Stimulated activated CD4-positive, alpha-beta T cell treated with anti-CD3 and anti-CD28 coated beads, Interleukin-4, amount 100 ng/mL, for 48 hours (primary cell): ENCODE measurements at places on chromosomes 3 and 15.

- no peak for DNase-seq
Observed at GRCh38 chr3:69755795-69756194, 16.5 kb downstream of the MITF start.

DNA sequence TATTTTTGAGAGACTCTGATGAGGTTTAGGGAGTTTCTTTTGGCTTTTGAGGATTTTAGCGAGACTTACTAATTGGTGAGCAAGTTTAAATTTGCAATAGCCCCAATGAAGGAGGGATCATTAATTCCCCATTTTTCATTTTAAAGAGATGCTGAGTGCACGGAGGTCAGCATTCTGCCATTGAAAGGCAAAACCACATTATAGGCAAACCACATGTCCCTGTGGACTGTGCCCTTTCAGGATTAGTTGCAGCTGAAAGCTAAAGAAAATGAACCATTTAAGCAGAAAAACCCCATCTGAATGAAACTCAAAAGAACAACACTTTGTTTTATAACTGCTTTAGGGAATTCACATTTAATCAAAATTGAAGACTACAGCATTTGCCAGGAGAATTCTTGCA is 246.5 kb downstream of the PDZRN3 start:
- no peak for DNase-seq

GRCh38 chr3:48440590-48440958 is 517 bp downstream of the TMA7 start:
- DNase-seq: no peak

- no peak for DNase-seq
Observed at GRCh38 chr3:174767406-174767805, 91.7 kb upstream of the NAALADL2 start.

GRCh38 chr15:65362491-65362890 is 15.3 kb downstream of the IGDCC3 start:
- no peak for DNase-seq

DNA sequence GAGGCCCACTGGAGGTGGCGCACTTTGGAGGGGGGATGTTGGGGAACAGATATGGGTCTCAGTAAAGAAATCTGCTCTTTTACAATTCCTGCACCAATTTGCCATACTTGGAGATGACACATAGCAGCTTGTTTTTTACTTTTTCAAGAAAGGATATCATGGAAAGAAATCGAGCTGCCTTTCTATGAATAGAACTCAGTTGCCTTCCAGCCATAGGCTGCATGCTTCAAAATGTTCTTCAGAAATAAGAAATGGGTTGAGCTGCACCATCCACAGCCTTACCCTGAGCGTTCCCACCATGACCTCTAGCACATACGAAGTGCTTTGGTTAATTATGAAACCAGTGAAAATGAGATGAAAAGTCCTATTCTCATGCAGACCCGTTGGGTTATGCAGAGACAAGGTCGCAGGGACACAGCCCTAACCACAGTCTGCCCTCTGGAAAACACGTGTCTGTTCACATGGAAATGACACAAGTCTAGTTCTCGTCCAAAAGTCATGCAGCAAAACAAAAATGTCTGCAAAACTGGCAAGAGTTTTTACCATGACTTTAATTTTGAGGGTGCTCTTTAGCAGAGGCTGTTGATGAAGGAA is 36.3 kb downstream of the NGRN start:
- no peak for DNase-seq

DNA sequence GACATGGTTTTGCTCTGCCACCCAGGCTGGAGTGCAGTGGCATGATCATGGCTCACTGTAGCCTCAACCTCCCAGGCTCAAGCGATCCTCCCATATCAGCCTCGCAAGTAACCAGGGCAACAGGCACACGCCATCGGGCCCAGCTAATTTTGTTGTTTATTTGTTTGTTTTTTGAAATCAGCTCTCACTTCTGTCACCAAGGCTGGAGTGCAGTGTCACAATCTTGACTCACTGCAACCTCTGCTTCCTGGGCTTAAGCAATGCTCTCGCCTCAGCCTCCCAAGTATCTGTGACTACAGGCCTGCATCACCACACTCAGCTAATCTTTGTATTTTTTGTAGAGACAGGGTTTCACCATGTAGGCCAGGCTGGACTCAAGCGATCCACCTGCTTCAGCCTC is 26.3 kb upstream of the PLCH1 start:
- DNase-seq: no peak

GRCh38 chr3:45608296-45608695 is 13.7 kb downstream of the LIMD1 start:
- no peak for DNase-seq

- peak; percentile 11 for DNase-seq
Observed at GRCh38 chr15:65583701-65584100, 27.2 kb downstream of the INTS14 start.

- DNase-seq: no peak
Observed at GRCh38 chr15:88391006-88391405, 76.2 kb downstream of the MRPL46 start.

- no peak for DNase-seq
Observed at GRCh38 chr3:52532517-52532837, 1.2 kb downstream of the NT5DC2 start.

DNA sequence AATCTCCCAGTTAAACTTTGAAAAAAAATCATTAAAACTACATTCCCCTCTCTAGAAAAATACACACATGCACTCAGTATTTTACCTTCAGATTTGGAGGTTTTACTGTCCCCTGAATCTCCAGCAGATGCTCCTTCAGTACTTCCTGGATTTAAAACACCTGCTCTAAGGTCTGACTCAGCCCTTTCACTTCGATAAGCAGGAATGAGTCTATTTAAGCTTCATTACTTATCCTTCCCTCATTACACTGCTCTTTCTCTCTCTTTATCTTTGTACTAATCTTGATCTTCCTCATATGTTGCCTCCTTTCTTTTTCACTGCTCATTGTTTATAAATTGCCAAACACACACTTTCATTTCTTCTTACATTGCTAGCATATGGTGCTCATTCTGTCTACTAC is 443.9 kb downstream of the DIPK2A start:
- no peak for DNase-seq

DNA sequence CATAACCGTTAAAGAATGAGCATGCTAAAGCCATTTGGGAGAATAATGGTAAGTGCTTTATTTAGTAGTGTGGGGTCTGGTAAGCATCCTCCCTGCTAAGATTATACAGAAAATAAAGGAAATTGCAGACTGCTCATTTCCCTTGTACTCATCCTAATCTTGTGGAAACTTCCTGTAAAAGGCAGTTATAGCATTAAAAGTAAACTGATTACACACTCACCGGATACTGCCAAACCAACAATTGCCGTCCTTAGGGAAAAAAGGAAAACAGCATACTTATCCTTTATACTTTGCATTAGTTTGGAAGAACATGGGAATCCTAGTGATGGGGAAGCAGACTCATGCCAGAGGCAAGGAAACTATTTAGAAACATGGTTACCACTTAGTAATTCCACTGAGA is 5.3 kb upstream of the SPRED1 start:
- DNase-seq: no peak

GRCh38 chr3:161317077-161317476 is 54.2 kb downstream of the SPTSSB start:
- DNase-seq: no peak

- no peak for DNase-seq
Observed at GRCh38 chr3:53571264-53571663, 76.9 kb downstream of the CACNA1D start.

- DNase-seq: no peak
Observed at GRCh38 chr3:58924578-58924977, 125.2 kb downstream of the CFAP20DC start.

DNA sequence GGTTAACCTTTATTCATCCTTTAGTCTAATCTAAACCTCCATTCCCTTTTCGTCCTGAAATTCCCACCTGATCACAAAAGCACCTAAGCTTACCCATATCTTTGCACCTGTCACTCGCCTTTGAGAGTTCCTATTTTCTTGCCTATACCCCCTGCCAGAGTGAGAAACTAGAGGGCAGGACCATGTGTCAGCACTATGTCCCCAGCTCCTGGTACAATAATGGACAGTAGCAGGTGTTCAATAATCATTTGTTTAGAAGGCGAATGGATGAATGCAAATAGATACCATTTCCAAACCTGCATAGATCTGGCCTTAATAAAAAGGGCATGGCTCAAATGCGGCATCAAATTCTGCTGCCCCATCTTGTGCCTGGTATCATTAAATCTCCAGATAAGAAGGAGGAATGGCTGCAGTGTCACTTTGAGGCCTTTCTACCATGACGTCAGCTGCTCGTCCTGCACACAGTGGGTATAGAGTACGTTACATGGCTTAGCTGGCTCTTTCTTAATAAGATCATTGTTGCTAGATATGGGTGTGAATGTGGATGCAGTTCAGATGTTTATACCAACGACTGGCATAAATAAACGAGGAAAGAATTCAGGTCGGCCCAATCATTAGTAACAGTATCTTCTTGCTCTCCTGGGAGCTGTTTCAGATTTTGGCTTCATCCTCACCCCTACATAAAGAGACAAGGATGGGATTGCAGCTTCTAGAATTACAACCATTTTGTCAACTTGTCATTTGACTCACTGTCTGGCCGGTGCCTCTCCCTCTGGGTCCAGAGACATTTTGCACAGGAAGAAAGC is 148.7 kb downstream of the RORA start:
- DNase-seq: no peak

GRCh38 chr15:41423979-41424659 is 7.2 kb downstream of the RTF1 start:
- no peak for DNase-seq

DNA sequence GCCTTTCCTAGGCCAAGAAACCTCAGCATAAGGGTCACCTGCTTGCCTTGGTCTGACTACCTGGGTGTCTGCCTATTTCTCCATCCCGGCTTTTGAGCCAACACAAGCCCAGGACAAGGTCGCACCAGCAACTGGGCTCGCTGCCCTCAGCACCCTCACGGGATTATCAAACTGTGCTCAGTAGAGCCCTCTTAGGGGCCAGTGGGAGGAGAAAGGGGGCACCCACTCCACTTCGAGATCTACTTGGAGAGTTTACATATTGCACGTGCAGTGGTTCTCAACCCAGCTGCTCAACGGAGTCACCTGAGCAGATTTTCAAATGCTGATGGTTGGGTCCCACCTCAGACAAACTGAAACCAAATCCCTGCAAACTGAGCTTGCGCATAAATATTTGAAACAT is 31.1 kb downstream of the TSPAN3 start:
- no peak for DNase-seq

- DNase-seq: no peak
Observed at GRCh38 chr3:175659670-175660350, 800.7 kb downstream of the NAALADL2 start.

DNA sequence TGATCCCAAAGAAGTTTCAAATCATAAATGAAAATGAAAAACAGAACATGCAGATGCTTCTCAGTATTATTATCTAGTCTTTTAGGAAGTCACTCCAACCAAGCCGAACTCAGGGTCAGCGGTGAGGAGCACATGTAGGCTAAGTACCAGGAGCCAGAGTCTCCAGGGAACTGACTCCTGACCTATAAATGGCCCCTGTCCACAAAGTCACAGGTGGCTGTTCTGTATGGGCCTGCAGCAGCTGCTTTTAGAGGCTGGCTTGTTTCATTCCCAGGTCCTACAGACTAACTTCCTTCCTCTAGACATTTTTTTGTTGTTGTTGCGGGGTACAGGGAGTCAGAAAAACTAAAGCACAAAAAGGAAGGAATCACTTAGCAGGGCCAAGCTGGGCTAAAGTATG is 54.6 kb downstream of the DAPK2 start:
- no peak for DNase-seq

- DNase-seq: no peak
Observed at GRCh38 chr3:58962040-58962651, 87.7 kb downstream of the CFAP20DC start.

DNA sequence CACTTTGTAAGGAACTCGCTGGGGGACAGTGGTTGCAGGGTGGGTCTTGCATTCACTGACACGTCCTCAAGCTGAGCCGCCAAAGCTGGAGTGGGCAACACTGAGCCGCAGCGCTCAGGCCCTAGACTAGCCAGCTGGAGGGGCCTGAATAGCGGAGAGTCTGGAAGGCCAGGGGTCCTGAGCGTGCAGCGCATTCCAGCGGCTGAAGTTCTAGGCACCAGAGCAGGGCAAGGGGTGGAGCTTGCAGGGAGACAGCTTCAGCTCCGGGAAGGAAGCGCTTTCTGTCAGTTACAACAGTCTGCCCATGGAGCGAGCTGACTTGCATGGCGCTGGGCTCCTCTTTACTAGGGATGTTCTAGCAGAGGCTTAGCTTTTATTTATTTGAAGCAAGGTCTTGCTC is 2.7 kb downstream of the MAP6D1 start:
- no peak for DNase-seq

GRCh38 chr15:42184296-42184695 is 23.8 kb downstream of the VPS39 start:
- DNase-seq: no peak

- DNase-seq: peak; percentile 27
Observed at GRCh38 chr3:149971403-149972075, 844 bp upstream of the PFN2 start.
